ENCODE measurements at places on chromosomes 1 and 21.
A peak's percentile ranks its signal among the peaks of the same experiment; 100 is the strongest.

DNA sequence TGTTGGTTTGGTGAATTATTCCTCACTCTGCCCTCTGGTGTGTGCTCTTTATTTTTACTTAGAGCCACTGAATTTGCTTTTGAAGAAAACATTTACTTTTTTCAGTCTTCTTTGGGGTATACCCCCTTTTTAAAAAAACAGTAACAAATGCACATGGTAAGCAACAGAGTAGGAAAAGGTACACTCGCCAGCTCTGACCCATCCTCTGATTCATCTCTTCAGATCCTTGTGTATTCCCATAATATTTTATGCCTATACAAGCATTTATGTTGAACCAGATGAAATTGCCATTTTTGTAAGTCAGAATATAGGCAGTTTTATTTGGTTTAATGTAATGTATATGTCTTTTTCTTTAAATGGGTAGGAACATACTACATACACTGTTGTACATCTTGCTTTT is 28.3 kb downstream of the TTC3 start:
- no peaks in the 10 kb centered on the region for H3K4me1 ChIP-seq
- H3K36me3 ChIP-seq, result peaks cover 6% of the 10 kb centered on the region

DNA sequence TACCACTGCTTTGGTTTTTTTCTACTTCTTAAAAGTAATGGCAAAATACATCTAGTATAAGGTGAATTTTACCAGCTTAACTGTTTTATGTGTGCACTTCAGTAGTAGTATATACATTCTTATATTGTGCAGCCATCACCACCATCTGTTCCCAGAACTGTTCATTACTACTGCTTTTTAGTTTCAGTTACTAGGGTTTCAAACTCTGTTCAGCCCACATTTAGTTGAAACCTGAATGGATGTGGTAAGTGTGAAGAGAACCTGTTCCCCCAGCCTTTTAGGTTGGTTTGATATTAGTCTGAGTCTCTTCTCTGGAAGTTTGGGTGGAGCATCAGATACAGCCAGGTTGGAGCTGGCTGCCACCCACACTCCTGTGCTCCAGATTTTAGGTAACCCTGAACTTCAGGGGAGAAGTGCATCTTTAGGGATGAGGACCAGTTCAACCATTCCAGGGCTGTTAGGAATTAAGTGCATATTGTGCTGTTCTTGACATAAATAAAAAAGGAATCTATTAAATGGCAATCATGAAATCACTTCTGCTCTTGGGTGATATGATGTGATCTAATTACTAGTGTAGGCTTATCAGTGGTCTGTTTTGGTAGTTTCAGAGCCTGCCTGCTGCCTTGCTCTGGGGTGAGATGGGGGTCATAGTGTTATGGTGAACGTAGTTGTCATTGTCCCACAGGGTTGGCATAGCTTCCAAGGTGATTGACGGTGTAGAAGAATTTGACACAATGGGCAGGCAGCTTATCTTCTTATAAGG is 32.1 kb downstream of the URB2 start:
- H3K4me1 ChIP-seq, result no peaks in the 10 kb centered on the region
- H3K27ac ChIP-seq, result no peak overlapping the region
- peaks cover 43% of the 10 kb centered on the region for H3K36me3 ChIP-seq
- no peaks in the 10 kb centered on the region for H3K27me3 ChIP-seq

DNA sequence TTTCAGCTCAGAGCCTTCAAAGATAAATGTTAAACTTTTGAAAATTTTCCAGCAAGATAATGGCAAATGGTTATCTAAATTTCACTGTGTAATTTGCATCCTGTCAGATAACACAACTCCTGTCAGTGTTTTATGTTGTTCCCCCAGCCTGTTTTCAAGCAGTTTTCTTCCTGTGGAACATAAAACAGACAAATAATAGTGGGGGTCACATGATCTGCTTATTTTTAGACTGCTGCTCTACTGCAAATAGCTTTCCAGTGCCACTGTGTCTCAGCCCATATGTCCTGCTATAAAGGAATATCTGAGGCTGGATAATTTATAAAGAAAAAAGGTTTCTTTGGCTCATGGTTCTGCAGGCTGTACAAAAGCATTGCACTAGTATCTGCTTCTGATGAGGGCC is 32.2 kb downstream of the FMO3 start:
- H3K27me3 ChIP-seq, result peaks cover 33% of the 10 kb centered on the region
- no peak overlapping the region for H3K4me3 ChIP-seq
- H3K36me3 ChIP-seq, result no peaks in the 10 kb centered on the region

GRCh38 chr1:239563681-239564080 is 177.3 kb downstream of the CHRM3 start:
- DNase-seq, result no peak
- H3K4me3 ChIP-seq, result no peak overlapping the region
- peaks cover 6% of the 10 kb centered on the region for H3K4me1 ChIP-seq
- H3K27ac ChIP-seq, result no peak overlapping the region
- no peaks in the 10 kb centered on the region for H3K27me3 ChIP-seq

DNA sequence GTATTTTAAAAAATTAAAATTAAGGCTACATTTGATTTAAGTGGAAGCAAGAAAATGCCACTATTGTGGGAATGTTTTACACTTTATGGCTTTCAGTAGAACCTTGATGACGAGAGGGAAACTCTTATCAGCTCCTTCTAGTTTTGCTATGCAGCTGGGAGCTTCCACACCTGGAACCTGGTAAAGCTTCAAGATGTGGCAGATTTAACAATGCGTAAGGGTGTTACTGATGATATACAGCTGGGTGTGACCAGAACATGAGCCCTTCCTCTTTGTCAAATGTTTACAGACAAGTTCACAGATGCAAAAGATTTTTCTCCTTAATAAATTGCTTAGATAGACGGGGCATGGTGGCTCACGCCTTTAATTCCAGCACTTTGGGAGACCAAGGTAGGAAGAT is 20.3 kb downstream of the TTC13 start:
- no peak for DNase-seq
- no peaks in the 10 kb centered on the region for H3K27me3 ChIP-seq
- H3K36me3 ChIP-seq, result no peaks in the 10 kb centered on the region
- H3K4me1 ChIP-seq, result no peaks in the 10 kb centered on the region
- no peak overlapping the region for H3K27ac ChIP-seq

- H3K27ac ChIP-seq, result no peak overlapping the region
- H3K4me3 ChIP-seq, result no peak overlapping the region
- H3K27me3 ChIP-seq, result no peaks in the 10 kb centered on the region
- peaks cover 4% of the 10 kb centered on the region for H3K36me3 ChIP-seq
Observed at GRCh38 chr1:167420510-167420909, 97.8 kb downstream of the CD247 start.

- no peaks in the 10 kb centered on the region for H3K27me3 ChIP-seq
- no peak overlapping the region for H3K27ac ChIP-seq
- DNase-seq, result no peak
- H3K4me1 ChIP-seq, result no peaks in the 10 kb centered on the region
- H3K36me3 ChIP-seq, result peaks cover 24% of the 10 kb centered on the region
- H3K4me3 ChIP-seq, result no peak overlapping the region
Observed at GRCh38 chr1:110056285-110056683, 14.2 kb downstream of the ALX3 start.

DNA sequence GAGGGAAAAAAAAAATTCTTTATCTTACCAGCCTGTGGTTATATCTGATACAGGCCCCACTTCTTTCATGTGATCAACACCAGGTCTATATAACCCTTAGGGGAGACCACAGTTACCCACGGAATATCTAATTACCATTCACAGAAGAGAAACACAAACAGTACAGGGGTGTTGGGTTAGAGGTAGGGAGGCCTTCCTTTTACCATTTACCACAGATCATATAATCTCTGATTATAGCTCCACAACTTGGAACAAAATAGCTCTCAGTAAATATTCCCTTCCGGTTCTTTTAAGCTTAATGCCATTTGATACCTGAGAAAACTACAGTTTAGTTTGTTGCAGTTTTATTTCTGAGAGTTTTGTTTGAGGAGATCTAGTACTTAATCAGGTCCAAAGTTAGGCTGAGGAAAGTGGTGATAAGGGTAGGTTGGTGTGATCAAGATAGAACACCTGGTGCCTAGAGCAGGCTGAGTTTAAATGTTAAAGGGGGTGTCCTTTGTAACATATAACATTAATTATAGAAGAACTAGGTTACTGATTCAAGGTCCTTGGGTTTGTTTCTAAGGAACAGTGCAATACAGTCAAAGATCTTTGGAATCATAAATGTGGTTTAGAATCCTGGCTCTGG is 14.1 kb downstream of the EPB41 start:
- no peak for DNase-seq
- peaks cover 15% of the 10 kb centered on the region for H3K4me1 ChIP-seq
- H3K27me3 ChIP-seq, result no peaks in the 10 kb centered on the region
- H3K27ac ChIP-seq, result no peak overlapping the region
- H3K4me3 ChIP-seq, result no peak overlapping the region
- H3K36me3 ChIP-seq, result no peaks in the 10 kb centered on the region

GRCh38 chr1:85801520-85801919 is 93.3 kb upstream of the ZNHIT6 start:
- peaks cover 23% of the 10 kb centered on the region for H3K4me1 ChIP-seq
- no peak overlapping the region for H3K4me3 ChIP-seq
- no peaks in the 10 kb centered on the region for H3K27me3 ChIP-seq
- peak overlapping the region; percentile 3 for H3K27ac ChIP-seq
- H3K36me3 ChIP-seq, result no peaks in the 10 kb centered on the region
- DNase-seq, result no peak

DNA sequence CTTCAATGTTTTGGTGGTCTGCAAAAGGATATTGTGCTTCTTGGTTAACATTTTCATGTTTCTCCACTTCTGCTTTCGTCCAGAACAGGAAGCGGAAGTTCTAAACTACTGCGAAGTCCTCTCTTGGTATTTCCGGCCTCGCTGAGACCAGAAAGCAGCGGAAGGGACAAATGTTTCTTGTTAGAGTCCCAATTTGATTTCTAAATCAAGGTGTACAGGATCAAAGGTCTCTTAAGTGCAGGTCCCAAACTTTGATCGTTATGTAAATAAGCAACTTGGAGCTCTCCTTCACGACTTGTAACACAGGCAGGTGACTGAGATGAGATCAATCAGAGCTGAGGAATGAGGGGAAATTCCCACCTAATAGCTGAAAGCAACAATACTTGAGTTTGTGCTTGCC is 40.1 kb upstream of the HMCN1 start:
- H3K27me3 ChIP-seq, result no peaks in the 10 kb centered on the region
- H3K36me3 ChIP-seq, result no peaks in the 10 kb centered on the region
- H3K27ac ChIP-seq, result peak overlapping the region; percentile 3
- H3K4me3 ChIP-seq, result no peak overlapping the region

All from Calu3 (cell line).